Breast epithelium (tissue), 4 donors: ENCODE measurements at places on chromosomes 6 and 20.

DNA sequence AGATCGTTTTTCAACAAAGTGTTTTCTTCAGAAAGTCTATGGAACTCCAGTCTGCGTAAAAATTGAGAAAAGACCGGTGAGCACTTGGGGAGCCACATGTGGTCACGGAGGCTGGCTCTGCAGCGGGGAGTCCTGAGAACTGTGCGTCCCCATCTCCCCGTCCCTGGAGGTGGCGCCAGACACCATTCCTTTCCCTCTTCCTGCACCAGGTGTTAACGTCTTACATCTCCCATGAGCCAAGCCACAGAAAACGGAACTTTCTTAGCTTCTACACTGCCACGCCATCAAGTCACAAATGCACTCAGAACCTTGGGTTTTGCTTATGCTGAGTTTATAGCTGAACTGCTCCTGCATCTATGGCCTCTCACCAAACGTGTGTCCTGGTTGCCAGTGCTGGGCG, 62.6 kb downstream of the GINS1 start:
- no peaks in the 10 kb centered on the region for H3K36me3 ChIP-seq
- H3K4me1 ChIP-seq, result no peaks in the 10 kb centered on the region
- no peak overlapping the region for H3K4me3 ChIP-seq
- no peak overlapping the region for H3K27ac ChIP-seq

- DNase-seq, result no peak
- H3K27ac ChIP-seq, result no peak overlapping the region
These were observed 31.5 kb upstream of the TOP1 start for GRCh38 chr20:40997116-40997515.

DNA sequence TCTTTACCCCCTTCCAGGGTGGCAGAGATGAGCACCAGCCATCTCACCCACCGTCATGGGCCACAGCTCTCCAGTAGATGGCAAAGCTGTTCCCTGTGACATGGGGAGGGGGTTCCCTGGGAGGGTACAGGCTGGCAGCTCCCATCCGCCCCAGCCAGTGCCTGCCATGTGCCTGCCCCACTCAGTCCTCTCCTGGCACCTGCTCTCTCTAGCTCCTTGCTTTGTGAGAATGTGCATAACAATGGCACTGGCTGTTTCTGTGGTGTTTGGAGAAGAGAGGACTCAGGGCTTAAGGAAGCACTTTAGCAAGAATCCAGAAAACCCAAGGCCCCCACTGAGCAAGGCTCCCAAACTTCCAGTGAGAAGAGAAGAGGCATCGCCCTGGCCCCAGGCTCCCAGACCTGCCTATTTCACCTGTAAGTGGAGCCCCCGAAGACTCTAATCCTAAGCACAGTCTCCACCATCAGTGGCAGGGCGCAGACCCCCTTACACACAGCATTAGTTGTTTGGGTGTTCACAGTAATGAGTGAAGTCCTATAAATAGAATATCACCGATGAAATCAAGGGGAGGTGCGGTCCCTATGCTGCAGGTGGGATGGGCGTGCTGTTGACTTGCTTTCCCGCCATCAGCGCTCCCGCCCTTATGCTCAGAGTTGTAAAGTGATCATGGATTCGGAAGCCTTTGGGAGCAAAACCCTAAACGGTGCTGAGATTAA, 110.2 kb downstream of the AGPAT4 start:
- no peaks in the 10 kb centered on the region for H3K27me3 ChIP-seq
- no peak overlapping the region for H3K27ac ChIP-seq
- no peak overlapping the region for H3K4me3 ChIP-seq
- no peaks in the 10 kb centered on the region for H3K36me3 ChIP-seq
- no peak for DNase-seq

DNA sequence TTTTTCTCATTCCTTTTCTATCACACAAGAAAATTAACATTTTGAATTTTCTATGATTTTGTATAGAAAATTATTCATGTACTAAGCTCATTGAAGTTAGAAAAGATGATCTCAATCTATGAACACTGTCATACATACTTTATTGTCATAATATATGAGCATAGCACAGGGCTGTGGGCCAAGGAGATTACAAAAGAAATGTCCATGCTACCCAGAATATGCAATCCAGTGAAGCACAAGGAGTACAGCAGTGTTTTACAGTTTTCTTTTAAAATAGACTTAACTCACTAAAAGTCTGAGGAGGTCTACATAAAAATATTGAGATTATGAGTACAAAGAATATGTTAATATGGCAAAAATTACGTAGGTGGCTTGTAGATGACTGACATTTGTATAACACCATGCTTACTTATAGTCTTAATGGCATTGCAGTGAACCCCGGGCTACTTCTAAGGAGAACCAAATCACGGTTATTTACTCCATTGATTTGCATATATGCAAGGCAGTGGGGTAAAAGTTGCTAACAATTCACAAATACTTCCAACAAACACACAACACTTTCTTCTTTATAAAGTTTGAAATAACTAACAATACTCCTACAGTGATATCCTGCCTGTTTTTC, 257.1 kb downstream of the BCKDHB start:
- DNase-seq, result no peak
- no peak overlapping the region for H3K4me3 ChIP-seq
- no peak overlapping the region for H3K27ac ChIP-seq
- H3K36me3 ChIP-seq, result no peaks in the 10 kb centered on the region
- H3K4me1 ChIP-seq, result no peaks in the 10 kb centered on the region
- H3K27me3 ChIP-seq, result no peaks in the 10 kb centered on the region

DNA sequence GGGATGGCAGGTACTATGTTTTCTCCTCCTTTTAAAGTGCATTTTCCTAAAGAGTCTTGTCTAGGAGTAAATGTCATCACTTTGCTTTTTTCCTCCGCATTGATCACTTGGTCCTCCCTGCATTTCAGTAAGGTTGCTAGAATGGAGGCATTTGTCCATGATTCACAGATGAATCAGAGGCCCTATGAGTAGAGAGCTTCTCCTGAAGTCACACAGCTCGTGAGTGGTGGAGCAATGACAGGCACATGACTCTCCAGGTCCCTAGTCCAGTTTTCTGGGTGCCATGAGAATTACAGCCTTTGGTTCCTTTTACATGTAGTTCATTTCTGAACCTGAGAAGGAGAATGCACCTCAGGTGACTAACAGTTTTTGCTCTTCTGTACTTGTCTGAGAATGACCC, 50.5 kb downstream of the HLA-A start:
- no peaks in the 10 kb centered on the region for H3K4me1 ChIP-seq
- no peak for DNase-seq
- H3K4me3 ChIP-seq, result no peak overlapping the region
- no peaks in the 10 kb centered on the region for H3K27me3 ChIP-seq
- H3K36me3 ChIP-seq, result no peaks in the 10 kb centered on the region

- H3K27me3 ChIP-seq, result no peaks in the 10 kb centered on the region
- H3K4me3 ChIP-seq, result no peak overlapping the region
- H3K27ac ChIP-seq, result peak overlapping the region; percentile 9
- H3K4me1 ChIP-seq, result no peaks in the 10 kb centered on the region
These were observed 228.7 kb upstream of the RREB1 start for GRCh38 chr6:6878887-6879585.

- no peak overlapping the region for H3K4me3 ChIP-seq
- no peaks in the 10 kb centered on the region for H3K36me3 ChIP-seq
- no peak for DNase-seq
- no peaks in the 10 kb centered on the region for H3K27me3 ChIP-seq
- no peak overlapping the region for H3K27ac ChIP-seq
- no peaks in the 10 kb centered on the region for H3K4me1 ChIP-seq
These were observed 312.3 kb downstream of the TAF4 start for GRCh38 chr20:61753316-61753942.

DNA sequence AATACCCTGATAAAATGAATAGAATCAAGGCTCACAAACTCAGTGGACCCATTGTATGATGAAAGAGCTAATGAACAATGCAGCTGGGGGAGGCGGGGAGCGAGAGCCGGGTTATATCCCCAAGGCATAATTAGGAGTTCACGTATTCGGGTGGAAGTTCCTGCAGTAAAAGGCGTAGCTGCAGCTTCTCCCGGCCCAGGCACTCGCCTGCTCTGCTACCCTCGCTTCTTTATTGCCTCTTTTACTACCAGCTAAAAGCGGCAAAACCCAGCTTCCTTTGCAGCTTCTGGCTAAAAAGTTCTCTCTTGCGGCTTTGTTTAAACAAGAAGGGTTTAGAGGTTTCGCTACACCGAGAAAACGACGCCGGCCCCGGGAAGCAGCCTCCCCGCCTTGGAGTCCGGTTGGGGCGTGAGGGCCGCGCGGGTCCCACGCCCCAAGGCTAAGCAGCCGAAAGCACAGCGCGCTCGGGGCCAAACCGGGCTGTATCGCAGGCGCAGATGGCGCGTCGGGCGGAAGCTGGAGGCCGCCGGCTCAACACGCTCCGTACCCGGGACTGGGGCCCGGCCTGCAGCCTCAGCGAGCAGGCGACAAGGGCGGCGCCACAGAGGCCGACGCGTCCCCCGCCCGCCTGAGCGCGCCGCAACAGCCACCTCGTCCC, 1.6 kb downstream of the ZBTB2 start:
- no peaks in the 10 kb centered on the region for H3K36me3 ChIP-seq
- H3K27ac ChIP-seq, result peak overlapping the region; percentile 100
- DNase-seq, result peak; percentile 61
- H3K4me1 ChIP-seq, result no peaks in the 10 kb centered on the region
- peak overlapping the region; percentile 89 for H3K4me3 ChIP-seq
- no peaks in the 10 kb centered on the region for H3K27me3 ChIP-seq

GRCh38 chr20:6178537-6178936, 55.7 kb upstream of the FERMT1 start:
- H3K4me3 ChIP-seq, result no peak overlapping the region
- no peaks in the 10 kb centered on the region for H3K36me3 ChIP-seq
- H3K27ac ChIP-seq, result no peak overlapping the region
- no peak for DNase-seq
- no peaks in the 10 kb centered on the region for H3K4me1 ChIP-seq

GRCh38 chr6:128569732-128570679, 49.6 kb upstream of the PTPRK start:
- H3K27ac ChIP-seq, result peak overlapping the region; percentile 70
- H3K27me3 ChIP-seq, result no peaks in the 10 kb centered on the region
- DNase-seq, result no peak
- no peaks in the 10 kb centered on the region for H3K36me3 ChIP-seq

- peaks cover 96% of the 10 kb centered on the region for H3K27me3 ChIP-seq
- H3K27ac ChIP-seq, result no peak overlapping the region
- H3K4me1 ChIP-seq, result no peaks in the 10 kb centered on the region
- H3K36me3 ChIP-seq, result no peaks in the 10 kb centered on the region
- H3K4me3 ChIP-seq, result no peak overlapping the region
- DNase-seq, result peak; percentile 27
These were observed 3.1 kb downstream of the MMP9 start for GRCh38 chr20:46011631-46012482.

GRCh38 chr6:170434821-170435155, 118.3 kb downstream of the PSMB1 start:
- no peaks in the 10 kb centered on the region for H3K27me3 ChIP-seq
- H3K36me3 ChIP-seq, result no peaks in the 10 kb centered on the region
- no peak overlapping the region for H3K27ac ChIP-seq
- DNase-seq, result no peak

DNA sequence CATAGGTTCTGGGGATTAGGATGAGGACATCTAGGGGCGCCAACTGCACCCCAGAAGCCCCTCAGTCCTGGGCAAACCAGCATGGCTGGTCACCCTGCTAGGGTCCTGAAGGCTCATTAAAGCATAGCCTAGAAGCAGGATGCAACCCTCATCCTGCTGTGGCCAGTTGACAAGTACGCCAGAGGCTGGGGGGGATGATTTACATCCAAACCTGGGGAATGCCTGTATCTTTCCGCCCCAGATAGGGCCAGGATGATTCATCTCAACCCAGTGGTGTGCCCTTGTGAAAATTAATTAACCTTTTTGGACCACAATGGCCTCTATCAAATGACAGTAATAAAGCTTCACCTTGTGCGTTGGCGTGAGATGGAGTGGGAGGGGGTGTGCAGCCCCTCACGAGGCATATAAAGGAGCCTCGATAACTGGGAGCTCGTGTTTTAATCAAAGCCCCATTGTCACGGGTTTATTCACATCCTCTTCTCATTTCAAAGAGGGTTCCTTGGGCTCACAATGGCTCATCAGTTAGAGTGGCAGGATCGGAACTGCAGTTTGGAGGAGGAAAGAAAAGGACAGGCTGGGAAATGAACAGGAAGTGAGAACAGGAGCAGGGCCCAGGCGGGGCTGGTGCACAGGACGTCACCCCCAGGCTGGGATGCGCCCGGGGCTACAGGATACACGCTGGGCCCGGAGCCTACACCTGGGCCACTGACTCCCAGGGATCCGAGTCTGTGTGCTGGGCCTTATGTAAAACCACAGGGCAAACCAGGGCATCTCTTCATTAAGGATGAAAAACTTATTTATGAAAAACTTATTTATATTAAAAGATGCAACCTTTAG, 121.8 kb upstream of the PHACTR3 start:
- H3K27ac ChIP-seq, result no peak overlapping the region
- DNase-seq, result no peak
- no peaks in the 10 kb centered on the region for H3K4me1 ChIP-seq
- no peak overlapping the region for H3K4me3 ChIP-seq
